ENCODE measurements at places on chromosomes 16 and 17.

- DNase-seq = peak; percentile 79
Measured at GRCh38 chr17:29617125-29617480, 5.6 kb downstream of the CORO6 start.

- no peak for DNase-seq
Measured at GRCh38 chr17:48910370-48910769, 2.2 kb downstream of the UBE2Z start.

- DNase-seq = peak; percentile 70
Measured at GRCh38 chr16:87628940-87629339, 26.6 kb downstream of the JPH3 start.

GRCh38 chr17:77579682-77580081 lies 378.8 kb upstream of the TNRC6C start:
- DNase-seq = no peak

- DNase-seq = peak; percentile 83
Measured at GRCh38 chr17:29568331-29569244, at the start of gene TP53I13. TSS of gene TP53I13 (plus strand) at chr17:29568701. CDS start at chr17:29568759, 58 bp downstream.

- no peak for DNase-seq
Measured at GRCh38 chr17:2175294-2175628, 120.4 kb downstream of the HIC1 start.
